Activated CD8-positive, alpha-beta memory T cell treated with anti-CD3 and anti-CD28 coated beads for 24 hours (primary cell): ENCODE measurements at places on chromosomes 13 and 19.

DNA sequence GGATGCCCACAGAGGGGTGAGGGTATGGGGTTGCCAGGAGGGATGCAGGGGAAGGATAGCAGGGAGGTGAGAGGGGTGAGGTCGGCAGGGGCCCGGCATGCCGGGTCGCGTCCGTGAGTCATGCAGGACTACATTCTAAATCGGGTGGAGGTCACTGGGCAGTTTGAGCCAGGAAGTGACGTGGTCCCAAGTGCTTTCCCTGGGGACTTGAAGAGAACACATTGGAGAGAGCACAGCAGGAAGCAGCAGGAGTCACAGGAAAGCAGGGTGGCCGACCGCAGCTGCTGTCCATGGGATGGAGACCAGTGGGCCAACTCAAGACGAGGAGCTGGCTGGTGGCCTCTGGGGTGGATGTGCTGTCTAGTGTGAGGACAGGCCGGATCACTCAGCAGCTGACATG, 92.0 kb upstream of the WASF3 start:
- no peak for DNase-seq

- no peak for DNase-seq
These were observed 43.4 kb upstream of the XPO4 start for GRCh38 chr13:20945952-20946383.

- peak; percentile 81 for DNase-seq
These were observed 11.3 kb upstream of the ZBTB7A start for GRCh38 chr19:4077800-4078684.

DNA sequence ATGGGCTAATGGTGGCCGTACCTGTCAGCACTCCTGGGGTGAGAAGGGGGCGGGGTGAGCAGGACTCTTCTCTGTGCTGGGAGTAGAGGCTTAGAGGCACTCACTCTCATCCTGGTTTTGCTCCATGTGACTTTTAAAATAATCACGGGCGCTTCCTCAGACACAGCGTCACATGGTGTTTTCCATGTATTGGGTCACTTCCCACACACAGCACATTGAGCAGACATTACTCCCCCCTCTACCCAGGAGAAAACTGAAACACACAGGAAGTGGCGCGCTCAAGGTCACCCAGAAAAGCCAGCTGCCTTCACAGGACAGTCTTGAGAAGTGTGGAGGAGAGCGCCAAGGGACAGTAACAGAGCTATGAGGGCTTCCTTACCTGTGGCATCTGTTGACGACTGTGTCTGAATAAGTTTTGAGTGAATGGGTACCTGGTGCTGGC, 23.2 kb downstream of the SPATA13 start:
- no peak for DNase-seq

- no peak for DNase-seq
These were observed 74.3 kb upstream of the SERP2 start for GRCh38 chr13:44299152-44299943.

GRCh38 chr13:24043590-24044350, 116.8 kb upstream of the SPATA13 start:
- DNase-seq: no peak
